Activated T-cell treated with anti-CD3 and anti-CD28 coated beads, Interleukin-2, amount 50 U/mL, for 24 hours (primary cell): ENCODE measurements at places on chromosomes 3 and 15.

DNA sequence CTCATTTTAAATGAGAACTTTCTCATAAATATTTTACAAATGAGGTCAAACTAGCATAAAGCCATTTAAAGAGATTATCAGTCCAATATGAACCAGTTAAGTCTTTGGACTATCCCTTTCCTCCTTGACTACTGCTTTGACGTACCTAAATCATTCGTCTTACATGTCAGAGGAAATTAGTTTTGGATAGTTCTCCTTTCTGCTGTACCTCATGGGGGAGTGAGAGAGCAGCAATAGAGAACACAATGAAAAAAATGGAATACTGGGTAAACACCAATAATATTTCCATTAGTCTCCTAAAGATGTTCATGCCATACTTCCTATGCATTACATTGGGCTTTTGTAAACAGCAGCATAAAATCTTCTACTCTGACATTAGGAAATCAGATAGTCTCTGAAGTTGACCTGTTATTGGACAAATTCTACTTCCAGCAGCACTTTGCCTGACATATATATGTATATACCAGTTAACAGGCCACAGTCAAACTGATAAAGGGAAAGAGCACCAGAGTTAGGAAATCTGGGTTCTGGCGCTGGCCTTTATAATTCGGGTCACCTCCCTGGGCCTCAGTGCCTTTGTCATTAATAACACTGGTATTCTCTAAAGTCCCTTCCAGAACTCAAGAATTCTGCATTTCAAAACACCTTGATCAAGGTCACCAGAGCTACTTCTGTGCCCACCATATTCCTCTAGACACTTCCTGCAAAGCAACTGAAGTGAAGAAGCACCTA is 26.8 kb downstream of the TIMMDC1 start:
- no peaks in the 10 kb centered on the region for H3K27me3 ChIP-seq
- no peak overlapping the region for H3K27ac ChIP-seq
- no peaks in the 10 kb centered on the region for H3K4me1 ChIP-seq
- no peak overlapping the region for H3K4me3 ChIP-seq
- DNase-seq, result no peak

DNA sequence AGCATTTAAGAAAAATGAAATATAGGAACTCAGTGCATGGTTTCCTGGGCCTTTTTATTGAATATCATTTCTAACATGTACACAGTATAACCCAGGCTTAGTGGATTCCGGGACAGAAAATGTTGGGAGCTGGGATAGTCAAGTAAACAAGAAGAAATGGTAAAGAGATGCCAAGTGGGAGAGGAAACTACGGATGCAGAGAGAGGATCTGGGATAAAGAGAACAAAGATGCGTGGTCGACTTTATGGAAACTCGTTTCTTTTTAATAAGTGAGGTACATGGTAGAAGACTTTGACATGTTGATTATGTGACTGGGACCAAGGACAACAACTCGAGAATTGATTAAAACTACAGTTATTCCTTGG is 1.2 kb upstream of the GPR176 start:
- H3K4me3 ChIP-seq, result peak overlapping the region; percentile 78
- H3K27ac ChIP-seq, result peak overlapping the region; percentile 85
- peaks cover 34% of the 10 kb centered on the region for H3K4me1 ChIP-seq
- H3K36me3 ChIP-seq, result peaks cover 3% of the 10 kb centered on the region
- H3K27me3 ChIP-seq, result peaks cover 28% of the 10 kb centered on the region

DNA sequence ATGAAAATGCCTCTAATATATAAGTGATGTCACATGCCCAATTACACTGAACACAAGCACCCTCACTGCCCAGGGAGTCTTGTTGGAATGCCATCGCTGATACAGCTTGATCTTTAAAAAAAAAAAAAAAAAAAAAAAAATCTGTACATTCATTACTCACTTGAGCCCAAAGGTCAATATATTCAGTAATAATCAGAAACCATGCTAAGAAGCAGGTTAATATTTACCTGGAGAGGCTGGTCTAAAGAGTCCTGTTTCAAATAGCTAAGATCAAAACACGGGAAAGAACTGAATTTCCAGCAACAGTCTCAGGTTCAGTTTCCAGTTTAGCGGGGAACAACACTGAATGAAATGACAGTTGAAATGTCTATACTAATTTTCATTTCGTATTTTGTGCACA is 109.9 kb downstream of the UACA start:
- no peak for DNase-seq
- H3K4me1 ChIP-seq, result no peaks in the 10 kb centered on the region
- H3K4me3 ChIP-seq, result no peak overlapping the region
- H3K27ac ChIP-seq, result no peak overlapping the region

GRCh38 chr3:118626453-118626852 is 408.2 kb downstream of the IGSF11 start:
- H3K27me3 ChIP-seq, result no peaks in the 10 kb centered on the region
- H3K36me3 ChIP-seq, result no peaks in the 10 kb centered on the region
- H3K4me3 ChIP-seq, result no peak overlapping the region

DNA sequence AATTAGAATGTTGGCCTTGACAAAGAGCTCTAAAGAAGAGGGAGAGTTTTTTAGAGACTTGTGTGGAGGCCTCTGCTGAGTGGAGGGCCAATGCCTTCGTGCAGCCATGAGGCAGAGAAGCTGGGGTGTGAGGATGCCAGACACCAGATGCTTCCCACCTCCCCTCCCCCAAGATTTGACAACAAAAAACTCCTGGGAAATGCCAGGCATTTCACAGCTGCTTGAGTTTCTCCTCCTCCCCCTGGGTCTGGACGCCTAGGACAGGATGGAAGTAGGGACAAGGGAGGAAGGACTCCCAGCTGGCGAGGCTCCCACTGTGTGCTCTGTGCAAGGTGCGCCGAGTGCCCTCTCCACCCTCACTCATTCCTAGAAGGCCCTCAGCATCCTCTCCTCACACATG is 20.1 kb downstream of the TGM4 start:
- H3K27me3 ChIP-seq, result peaks cover 6% of the 10 kb centered on the region
- H3K27ac ChIP-seq, result no peak overlapping the region
- H3K4me1 ChIP-seq, result no peaks in the 10 kb centered on the region
- no peaks in the 10 kb centered on the region for H3K36me3 ChIP-seq
- no peak for DNase-seq
- no peak overlapping the region for H3K4me3 ChIP-seq
